DND-41 (cell line): ENCODE measurements at places on chromosomes 3 and 15.

GRCh38 chr15:83955806-83956265 lies 279.7 kb upstream of the GOLGA6L4 start:
- H3K36me3 ChIP-seq = no peaks in the 10 kb centered on the region
- no peak for DNase-seq
- no peak overlapping the region for H3K27ac ChIP-seq
- H3K27me3 ChIP-seq = no peaks in the 10 kb centered on the region
- no peak overlapping the region for H3K4me3 ChIP-seq

DNA sequence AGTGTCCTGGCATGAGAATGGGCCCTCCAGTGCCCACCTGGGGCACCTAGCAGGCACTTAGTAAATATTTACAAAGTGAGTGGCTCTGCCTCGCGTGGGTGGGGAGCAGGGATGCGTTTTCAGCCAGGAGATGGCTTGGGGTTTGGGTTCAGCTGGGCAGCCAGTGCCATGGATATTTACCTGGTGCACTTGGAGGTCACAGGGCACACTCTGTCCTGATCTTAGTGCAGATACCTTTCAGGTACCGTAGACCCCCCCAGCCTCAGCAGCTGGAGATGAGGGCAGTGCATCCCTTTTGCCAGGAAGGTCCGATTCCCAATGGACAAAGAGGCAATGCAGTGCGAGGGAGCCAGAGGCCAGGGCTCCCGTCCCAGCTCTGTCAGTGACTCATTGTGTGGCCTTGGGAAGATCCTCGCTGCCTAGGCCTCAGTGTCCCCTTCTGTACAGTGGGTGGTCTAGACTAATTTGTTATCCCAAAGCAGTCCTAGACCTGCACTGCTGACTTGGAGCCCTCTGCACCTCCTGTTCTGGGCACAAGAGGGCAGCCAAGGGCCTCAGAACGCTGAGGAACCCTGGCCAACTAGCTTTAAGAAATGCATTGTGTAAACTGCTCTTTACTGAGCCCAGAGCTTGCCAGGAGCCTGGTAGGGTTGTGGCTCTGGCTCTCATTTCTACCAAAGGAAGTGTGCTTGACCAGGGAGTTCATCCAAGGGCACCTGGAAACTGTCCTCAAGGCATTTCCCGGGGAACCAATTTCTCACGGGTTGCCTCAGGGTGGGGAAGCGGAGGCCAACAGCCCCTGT lies 16.0 kb downstream of the HDAC11 start:
- H3K4me1 ChIP-seq = no peaks in the 10 kb centered on the region; the same call in 1 of the 2 replicates
- H3K27me3 ChIP-seq = no peaks in the 10 kb centered on the region
- no peak overlapping the region for H3K4me3 ChIP-seq
- peak overlapping the region; percentile 37; the same call in 1 of the 2 replicates for H3K27ac ChIP-seq
- DNase-seq = peak; percentile 82

GRCh38 chr3:45693941-45694521 lies 4.8 kb downstream of the SACM1L start:
- peak; percentile 26 for DNase-seq
- H3K27ac ChIP-seq = peak overlapping the region; percentile 48
- peaks cover 51% of the 10 kb centered on the region for H3K4me1 ChIP-seq
- no peaks in the 10 kb centered on the region for H3K27me3 ChIP-seq

GRCh38 chr15:69087366-69087976 lies 73.0 kb upstream of the GLCE start:
- H3K36me3 ChIP-seq = no peaks in the 10 kb centered on the region
- H3K27ac ChIP-seq = no peak overlapping the region
- no peak overlapping the region for H3K4me3 ChIP-seq
- H3K4me1 ChIP-seq = no peaks in the 10 kb centered on the region
- peaks cover 33% of the 10 kb centered on the region for H3K27me3 ChIP-seq
- DNase-seq = no peak

GRCh38 chr3:197525706-197526105 lies 30.1 kb downstream of the BDH1 start:
- no peak overlapping the region for H3K4me3 ChIP-seq
- no peaks in the 10 kb centered on the region for H3K4me1 ChIP-seq
- H3K27ac ChIP-seq = no peak overlapping the region
- no peak for DNase-seq

GRCh38 chr15:82804575-82804949 lies 1.3 kb downstream of the FSD2 start:
- no peak overlapping the region for H3K4me3 ChIP-seq
- H3K27me3 ChIP-seq = peaks cover 10% of the 10 kb centered on the region
- peaks cover 1% of the 10 kb centered on the region; the same call in 1 of the 2 replicates for H3K36me3 ChIP-seq

GRCh38 chr3:190568036-190568435 lies 54.2 kb downstream of the IL1RAP start:
- peaks cover 17% of the 10 kb centered on the region for H3K4me1 ChIP-seq
- H3K27me3 ChIP-seq = no peaks in the 10 kb centered on the region
- no peak overlapping the region for H3K27ac ChIP-seq
- no peak overlapping the region for H3K4me3 ChIP-seq

DNA sequence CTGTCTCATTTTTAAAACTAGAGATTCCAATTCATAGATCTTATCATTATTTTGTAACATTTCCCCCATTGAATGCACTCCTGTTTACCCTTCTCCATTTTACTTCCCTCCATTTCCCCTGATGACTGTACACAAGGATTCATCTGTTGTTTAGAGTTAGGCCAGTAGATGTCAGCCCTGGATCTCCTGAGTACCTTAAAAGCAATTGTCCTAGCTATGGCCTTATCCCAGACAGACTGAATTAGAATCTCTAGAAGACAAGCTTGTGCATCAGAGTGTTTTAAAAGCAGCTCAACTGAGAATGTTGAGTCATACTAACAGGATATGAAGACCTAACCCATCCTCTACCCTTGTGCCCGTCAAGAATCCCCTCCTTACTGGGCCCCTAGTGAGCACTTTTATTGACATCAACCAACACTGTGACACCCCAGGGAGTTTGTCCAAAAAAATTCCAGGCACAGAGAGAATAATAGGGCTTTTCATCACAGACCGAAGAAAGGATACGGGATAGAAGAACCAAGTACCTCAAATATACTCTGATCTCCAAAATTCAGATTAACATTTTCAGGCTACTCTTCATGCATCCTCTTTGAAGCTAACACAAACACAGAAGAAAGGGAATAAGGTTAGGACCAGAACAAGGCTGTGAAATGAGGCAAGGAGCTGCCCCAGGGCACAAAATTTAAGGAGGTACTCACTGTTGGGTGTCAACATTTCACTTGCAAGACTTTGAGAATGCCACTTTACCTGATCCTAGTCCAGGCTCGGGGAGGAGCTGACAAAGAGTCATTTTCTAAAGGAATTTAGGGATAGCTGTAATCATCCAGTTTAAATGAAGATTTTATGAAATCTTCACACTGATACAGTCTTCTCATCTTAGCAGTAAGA lies 17.1 kb downstream of the ZBED2 start:
- H3K27me3 ChIP-seq = no peaks in the 10 kb centered on the region
- no peak overlapping the region for H3K4me3 ChIP-seq
- H3K27ac ChIP-seq = peak overlapping the region; percentile 54; the same call in 1 of the 2 replicates
- DNase-seq = no peak
- peaks cover 87% of the 10 kb centered on the region for H3K36me3 ChIP-seq
- H3K4me1 ChIP-seq = peaks cover 24% of the 10 kb centered on the region; the same call in 1 of the 2 replicates

- H3K27ac ChIP-seq = no peak overlapping the region
- no peak overlapping the region for H3K4me3 ChIP-seq
- H3K36me3 ChIP-seq = peaks cover 21% of the 10 kb centered on the region
- peak; percentile 52 for DNase-seq
Observed at GRCh38 chr3:125585595-125586223, 9.6 kb downstream of the OSBPL11 start.

DNA sequence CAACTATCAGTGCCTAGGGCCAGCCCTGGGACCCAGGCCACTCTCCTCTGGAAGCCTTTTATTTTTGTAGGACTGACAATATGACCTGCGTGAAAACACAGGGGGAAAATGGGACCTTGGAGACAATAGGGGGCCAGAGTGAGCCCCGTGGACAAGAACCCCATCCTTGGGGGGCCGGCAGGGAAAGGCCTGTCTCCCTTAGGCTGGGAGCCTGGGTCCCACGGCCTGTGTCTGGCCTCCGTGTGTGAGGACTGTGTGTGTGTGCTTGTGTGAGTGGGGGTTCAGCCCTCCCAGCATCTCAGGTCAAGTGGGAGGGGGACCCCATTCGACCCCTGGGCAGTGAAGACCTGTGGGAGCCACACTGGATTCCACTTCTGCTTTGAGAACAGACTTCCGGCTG lies 53.3 kb downstream of the EXOG start:
- H3K4me1 ChIP-seq = no peaks in the 10 kb centered on the region
- H3K27me3 ChIP-seq = peaks cover 10% of the 10 kb centered on the region
- H3K27ac ChIP-seq = no peak overlapping the region
- no peak overlapping the region for H3K4me3 ChIP-seq

- H3K27ac ChIP-seq = no peak overlapping the region
- DNase-seq = no peak
- H3K27me3 ChIP-seq = no peaks in the 10 kb centered on the region
- H3K4me3 ChIP-seq = no peak overlapping the region
- H3K4me1 ChIP-seq = no peaks in the 10 kb centered on the region
- no peaks in the 10 kb centered on the region for H3K36me3 ChIP-seq
Observed at GRCh38 chr3:181252631-181253030, 263.1 kb upstream of the DNAJC19 start.
